Fibroblast of skin of abdomen (primary cell): ENCODE measurements at places on chromosomes 7 and 10.

GRCh38 chr7:150383710-150384397 lies 4.7 kb downstream of the ZNF775 start:
- DNase-seq: no peak

DNA sequence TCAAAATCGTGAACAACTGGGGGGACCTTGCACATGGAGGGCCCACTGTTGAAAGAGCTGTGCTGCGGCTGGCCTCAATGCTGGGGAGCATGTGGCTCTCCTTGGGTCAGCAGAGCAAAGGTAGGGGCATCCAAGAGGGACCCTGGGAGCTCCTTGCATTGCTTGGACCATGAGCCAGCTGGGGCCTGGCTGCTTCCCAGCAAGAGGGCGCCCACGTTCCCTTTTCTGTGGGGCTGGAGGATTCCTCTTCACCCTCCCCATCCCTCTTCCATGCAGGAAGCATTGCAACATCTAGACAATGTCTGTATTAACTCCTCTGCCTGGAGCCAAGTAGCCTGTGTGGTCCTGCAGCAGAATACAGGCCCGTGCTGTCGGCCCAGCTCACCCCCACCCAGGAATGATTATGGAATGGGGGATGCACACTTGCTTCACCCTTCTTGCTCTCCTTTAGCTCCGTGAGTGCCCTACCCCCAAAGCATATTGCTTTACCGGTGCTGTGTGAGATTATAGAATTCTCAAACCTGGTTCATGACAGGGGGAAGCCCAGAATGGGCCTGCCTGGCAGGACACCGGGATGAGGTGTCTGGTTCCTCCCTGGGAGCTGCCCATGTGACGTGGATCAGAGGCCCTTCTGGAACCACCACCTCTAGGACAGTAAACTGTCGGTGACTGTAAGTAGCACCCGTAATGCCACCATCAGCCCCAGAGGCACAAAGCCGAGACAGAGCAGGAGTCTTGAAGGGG lies 61.9 kb downstream of the SYPL1 start:
- DNase-seq: peak; percentile 82

- DNase-seq: peak; percentile 89
Observed at GRCh38 chr10:110901954-110902819, 16.8 kb downstream of the BBIP1 start.

DNA sequence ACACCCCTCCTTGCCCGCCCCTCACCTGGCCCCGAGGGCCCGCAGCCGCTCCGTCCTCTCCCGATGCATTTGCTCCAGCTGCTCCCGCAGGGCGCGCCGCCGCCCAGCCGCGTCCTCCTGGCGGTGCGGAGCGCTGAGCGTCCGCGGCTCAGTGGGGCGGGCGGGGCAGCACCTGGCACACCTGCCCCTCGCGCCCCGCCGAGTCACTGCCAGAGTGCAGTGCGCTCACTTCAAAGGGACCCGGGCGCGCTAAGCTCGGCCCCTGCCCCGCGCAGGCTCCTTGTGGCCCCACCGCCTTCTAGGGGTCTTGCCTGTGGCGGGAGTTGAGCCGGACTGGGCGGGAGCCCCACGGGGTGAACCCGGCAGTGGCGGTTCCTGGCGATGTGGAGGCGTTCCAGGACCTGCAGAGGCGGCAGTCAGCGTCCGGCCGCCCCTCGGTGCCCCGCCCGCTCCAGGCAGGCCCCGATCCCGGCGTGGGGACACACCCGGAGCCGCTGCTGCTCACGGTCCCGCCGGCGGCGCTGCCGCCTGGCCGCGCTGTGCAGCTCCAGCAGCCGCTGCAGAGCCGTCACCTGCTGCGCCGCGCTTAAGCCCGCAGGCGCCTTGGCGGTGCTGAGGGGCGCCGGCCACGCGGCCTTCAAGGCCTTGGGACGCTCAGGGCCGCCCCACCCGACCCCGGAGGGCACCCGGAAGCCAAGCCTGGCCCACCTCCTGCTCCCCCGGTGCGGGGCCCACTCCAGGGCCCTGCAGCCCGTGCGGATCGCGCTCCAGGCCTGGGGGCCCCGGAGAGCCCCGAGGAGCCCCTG lies 6.7 kb downstream of the ATP6V1F start:
- DNase-seq: peak; percentile 23

- no peak for DNase-seq
Observed at GRCh38 chr7:24889611-24890010, 90.4 kb downstream of the OSBPL3 start.

GRCh38 chr7:25117226-25118047 lies 7.6 kb downstream of the CYCS start:
- DNase-seq: no peak

GRCh38 chr10:557792-558328 lies 131.6 kb downstream of the DIP2C start:
- DNase-seq: peak; percentile 43
